ENCODE measurements at places on chromosomes 5 and 9.

GRCh38 chr5:62605638-62606037 is 27.0 kb downstream of the LRRC70 start:
- no peak for DNase-seq

DNA sequence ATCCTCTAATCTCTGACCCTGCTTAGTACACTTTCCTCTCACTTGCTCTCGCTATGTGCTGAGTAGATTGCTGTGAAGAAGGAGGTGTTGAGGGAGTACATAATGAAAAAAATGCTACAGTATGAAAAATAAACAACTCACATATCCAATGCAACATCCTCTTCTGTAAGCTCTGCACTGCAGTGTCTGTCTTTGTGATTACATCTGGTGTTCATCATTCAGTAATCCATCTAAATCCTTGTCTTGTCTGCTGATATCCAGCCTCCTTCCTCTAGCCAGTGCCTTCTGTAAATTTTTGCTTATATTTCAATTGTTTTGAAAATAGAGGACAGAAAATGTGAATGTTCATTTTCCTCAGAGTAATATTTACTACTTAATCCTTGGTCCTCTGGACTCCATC is 57.4 kb upstream of the CDH12 start:
- DNase-seq: no peak

DNA sequence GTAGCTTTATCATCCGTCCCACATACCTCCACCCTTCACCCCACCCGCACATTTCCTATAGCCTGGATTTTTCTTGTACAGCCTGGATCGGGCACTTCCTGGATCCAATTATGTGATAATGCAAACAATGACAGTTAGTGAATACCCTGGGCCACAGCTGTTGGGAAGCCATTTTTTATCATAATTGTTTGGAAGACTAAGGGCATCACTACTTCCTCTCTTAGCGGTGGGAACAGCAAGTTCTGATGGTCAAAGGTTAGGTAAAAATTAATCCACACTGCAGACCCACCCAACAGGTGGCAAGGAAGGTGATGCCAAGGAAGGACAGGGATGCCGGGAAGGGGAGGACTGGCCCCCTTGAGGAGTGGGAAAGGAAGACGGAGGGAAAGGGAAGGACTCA is 183.7 kb downstream of the SAXO1 start:
- DNase-seq: no peak

GRCh38 chr5:94218374-94218773 is 400.0 kb downstream of the KIAA0825 start:
- DNase-seq: peak; percentile 81

- DNase-seq: no peak
These were observed 473.0 kb downstream of the NTRK2 start for GRCh38 chr9:85142496-85142911.

DNA sequence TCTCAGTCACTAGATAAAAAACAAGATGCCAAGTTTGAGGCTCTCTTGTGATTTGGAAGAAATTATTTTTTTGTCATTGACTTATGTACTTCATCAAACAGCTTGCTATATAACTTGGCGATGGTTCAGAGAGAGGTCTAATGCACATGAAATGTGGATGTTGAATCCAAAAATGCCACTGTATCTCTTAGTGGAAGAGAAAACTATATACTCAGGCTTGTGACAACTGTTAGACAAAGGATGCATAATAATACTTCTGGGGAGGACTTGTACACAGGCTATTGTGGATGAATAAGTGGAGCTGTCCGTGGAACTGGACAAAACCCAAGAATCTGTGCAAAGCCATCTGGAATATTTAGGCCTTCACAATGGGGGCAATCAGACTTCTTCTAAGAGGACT is 162.9 kb upstream of the NMUR2 start:
- DNase-seq: no peak

DNA sequence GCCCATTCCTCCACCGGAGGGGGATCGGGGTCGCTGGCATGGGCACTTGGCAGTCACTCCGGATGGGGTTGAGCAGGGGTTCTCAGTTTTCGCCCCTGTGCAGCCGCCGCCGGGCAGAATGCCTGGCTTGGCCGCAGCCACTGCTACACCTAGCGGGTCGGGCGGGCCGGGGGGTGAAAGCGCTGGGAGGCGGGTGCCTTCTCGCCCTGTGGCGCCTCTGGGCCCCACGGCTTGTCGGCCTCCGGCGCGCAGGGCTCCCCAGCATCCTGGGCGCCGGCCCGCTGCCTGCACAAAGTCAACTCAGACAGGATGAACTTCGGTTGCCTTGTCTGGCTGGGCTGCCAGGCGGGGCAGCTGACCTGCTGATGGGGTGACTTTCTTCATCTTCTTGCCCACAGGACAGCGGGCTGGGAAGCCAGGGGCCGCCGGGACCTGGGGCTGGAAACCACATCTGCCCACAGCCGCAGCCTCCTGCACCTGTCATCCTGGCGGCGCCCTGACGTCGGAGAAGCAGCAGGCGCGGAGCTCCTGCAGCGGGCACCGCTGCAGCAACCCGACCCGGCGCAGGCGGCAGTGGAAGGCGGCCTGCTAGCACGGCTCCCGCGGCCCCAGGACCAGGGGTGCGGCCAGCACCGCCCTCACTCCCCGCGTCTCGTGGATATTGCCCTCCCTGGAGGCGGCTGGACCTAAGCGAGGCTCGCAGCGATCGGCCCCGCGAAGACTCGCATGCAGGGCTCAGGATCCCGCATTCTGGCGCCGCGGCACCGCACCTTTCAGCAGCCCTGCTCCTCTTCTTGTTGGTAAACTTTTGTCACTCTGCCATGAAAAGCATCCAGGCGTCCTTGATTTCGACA is 1.3 kb upstream of the ANKRD18A start:
- no peak for DNase-seq

- no peak for DNase-seq
These were observed 59.4 kb downstream of the ALDH1A1 start for GRCh38 chr9:72893437-72893836.

DNA sequence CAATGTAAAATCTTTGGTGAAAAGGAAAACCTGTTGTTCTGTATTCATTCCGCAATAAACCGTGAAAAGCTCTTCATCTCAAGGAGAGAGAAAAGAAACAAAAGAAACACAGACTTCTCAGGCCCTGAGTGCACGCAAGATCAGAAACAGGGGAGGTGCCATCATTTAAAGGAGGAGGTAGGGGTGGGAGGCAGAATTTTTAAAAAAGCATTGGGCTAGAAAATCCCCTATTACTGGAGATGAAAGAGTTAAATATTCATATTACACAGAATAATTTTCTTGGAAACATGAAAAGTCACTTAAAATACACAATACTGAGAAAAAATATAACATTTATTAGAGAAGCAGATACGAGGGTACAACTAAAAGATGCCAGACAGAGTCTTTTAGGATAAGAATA is 56.3 kb downstream of the USP20 start:
- DNase-seq: no peak

- DNase-seq: no peak
These were observed 82.1 kb downstream of the FBN2 start for GRCh38 chr5:128455841-128456361.

GRCh38 chr9:83167126-83167525 is 104.2 kb upstream of the RASEF start:
- DNase-seq: no peak

DNA sequence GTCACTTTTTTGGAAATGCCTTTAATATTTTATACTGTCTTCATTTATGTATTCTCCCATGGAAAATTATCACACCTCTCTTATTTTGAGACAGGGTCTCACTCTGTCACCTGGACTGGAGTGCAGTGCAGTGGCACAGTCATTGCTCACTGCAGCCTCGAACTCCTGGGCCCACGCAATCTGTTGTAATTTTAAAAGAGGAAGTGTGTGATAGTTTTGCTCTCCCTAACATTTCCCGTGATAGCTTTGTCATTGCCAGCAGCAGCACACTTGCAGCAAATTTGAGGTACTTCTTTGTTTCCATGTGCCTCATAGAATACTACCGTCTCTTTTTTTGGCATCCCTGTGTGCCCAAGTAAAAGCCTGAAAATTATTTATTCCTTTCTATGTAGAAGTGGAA is 103.5 kb downstream of the RNF180 start:
- no peak for DNase-seq

GRCh38 chr5:6235726-6236125 is 142.6 kb downstream of the MED10 start:
- DNase-seq: no peak

- DNase-seq: no peak
These were observed 25.2 kb downstream of the NEURL1B start for GRCh38 chr5:172666251-172666650.

DNA sequence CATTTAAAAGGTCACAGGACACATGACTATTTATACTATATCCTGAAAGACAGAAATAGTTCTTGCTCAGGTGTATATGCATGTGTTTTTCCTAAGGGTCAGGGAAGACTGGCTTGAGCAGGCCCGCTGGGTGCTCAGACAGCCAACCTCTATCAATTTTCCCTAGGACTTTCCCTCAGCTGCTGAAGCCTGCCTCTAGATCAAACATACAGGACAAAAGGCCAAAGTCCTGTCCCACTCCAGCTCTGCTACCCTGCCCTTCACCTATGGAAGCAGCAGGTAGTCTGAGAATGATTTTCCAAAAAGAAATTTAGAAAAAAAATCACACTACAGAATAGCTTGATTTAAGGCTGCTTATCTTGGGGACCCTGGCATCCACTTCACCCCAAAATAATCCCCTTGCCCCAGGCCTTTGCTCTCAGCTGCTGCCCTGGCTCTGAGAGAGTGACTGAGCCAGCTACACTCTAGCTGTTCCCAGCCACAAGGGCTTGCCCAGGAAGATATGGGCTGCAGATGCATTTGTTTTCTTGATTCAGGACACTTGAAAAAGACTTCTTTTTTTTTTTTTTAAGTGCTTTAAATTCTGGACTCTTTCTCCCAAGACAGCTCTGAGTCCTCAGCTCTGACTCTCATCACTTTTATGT is 42.5 kb downstream of the KLHL3 start:
- no peak for DNase-seq

DNA sequence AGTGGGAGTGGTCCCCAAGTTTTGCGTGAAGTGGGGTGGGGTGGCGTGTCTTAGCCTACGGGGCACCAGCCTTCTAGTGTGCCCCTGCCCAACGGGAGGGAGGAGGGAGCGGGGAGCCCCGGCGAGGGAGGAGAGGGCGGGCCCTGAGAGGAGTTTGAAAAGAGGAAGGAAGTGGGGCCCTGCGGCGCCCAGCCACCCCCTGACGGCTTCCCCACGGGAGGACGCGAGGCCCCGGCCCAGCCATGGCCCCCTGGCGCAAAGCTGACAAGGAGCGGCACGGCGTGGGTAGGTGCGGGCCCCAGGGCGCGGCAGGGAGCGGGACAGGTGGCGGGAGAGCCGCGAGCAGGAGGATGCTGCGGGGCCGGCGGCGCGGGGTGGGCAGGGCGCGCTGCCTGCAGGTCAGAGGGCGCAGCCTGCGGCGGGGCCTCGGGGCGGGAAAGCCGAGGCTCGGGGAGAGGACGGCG is at the start of gene DOCK2:
TSS of gene DOCK2 (plus strand) at position 191 of the 464 bp plus-strand sequence. CDS start at position 243, 52 bp downstream.
- peak; percentile 47 for DNase-seq

DNA sequence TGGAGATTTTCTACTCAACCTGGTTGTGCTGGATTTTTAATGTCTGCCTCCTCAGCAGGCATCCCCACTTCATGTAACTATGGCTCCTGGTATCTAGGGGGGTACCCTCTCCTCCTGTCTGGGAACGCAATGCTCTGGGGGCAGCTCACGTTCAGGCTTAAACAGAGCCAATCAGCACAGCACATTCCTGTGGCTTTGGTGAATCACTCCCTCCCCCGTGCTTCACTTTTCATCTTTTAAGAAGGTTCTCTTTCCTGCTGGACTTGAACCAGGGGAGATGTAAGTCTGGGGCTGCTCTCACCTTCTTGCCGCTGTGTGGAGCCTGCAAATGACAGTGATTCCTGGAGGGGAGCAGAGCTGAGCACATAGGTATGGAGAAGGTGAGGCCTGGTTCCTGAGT is 101.2 kb downstream of the MSX2 start:
- peak; percentile 27 for DNase-seq

DNA sequence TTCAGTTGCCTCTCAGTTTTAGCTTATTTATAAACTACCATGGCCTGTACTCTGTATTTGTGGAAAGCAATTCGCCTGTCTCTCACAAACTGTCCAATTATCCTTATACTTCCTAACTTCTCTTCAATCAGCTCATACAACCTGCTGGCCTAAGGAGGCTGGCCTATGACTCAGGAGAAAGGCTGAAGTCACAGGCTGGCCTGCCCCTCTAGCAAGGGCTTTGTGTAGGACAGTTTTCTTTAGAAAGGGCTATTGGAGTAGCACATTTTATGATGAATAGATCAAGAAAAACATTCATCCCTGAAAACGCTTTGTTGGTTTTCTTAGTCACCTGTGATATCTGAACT is 988.7 kb upstream of the ARRDC3 start:
- DNase-seq: peak; percentile 8

- no peak for DNase-seq
These were observed 263.0 kb downstream of the PDZD2 start for GRCh38 chr5:31901807-31902530.

GRCh38 chr5:166938071-166938470 is 1353.4 kb upstream of the WWC1 start:
- DNase-seq: no peak

- DNase-seq: no peak
These were observed 898 bp downstream of the CAMSAP1 start for GRCh38 chr9:135906291-135907005.

- no peak for DNase-seq
These were observed 77.6 kb downstream of the KCNT1 start for GRCh38 chr9:135779571-135779970.

DNA sequence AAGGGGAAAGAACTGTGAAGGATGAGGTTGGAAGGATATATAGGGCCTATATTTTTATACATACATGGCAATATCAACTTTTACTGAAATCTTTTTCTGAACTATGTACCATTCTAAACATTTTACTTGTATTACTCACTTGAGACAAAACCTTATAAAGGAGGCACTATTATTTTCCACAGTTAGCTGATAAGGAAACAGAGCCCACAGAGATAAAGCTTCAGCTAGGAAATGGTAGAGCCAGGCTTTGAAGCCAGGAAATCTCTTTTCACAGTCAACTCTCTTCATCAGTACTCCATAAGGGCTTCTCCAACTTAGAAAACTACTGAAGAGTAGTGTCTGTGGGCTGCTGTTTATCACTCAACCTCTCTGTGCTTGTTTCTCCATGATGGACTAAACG is 613.7 kb downstream of the PRELID2 start:
- DNase-seq: no peak

DNA sequence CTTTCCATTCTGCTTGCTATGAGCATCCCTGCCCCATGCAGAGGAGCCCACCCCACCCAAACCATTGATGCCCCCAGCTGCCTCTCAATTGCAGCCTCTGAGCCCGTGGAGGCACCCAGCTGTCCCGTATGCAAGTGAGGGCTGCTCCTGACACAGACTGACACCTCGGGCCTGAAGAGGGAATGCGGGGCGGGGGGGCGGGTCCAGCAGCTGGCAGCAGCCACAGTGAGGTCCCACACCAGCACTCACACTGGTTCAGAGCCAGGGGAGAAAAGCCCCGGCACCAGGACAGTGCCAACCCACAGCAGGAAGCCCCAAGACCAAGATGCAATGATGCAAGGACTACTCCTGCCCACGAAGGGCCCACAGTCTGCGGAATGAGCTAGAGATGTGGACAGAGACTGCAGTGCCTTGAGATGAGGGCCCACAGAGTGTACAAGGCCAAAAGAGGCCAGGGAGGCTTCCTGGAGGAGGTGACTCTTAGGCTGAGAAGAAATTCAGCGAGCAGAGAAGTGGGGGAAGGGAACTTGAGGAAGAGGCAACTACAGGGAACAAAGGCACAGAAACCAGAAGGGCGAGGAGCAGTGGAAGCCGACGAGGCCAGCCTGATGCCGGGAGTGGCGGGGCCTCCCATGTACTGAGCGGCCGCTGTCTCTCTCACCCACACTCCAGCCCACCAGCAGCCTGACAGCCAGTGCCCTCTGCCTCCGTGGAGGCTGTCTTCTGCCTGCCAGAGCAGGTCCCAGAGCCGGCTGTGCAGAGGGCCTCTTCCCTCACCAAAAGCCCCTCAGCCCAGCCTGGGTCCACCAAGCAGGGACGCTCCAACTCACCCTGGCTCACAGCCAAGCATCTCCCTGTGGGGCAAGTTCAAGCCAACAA is 9.2 kb downstream of the EEIG1 start:
- no peak for DNase-seq

All from AG20443 (cell line).